ENCODE measurements at places on chromosomes 5 and 9.

- DNase-seq = no peak
Measured at GRCh38 chr5:125298258-125298657, 551.8 kb upstream of the ZNF608 start.

DNA sequence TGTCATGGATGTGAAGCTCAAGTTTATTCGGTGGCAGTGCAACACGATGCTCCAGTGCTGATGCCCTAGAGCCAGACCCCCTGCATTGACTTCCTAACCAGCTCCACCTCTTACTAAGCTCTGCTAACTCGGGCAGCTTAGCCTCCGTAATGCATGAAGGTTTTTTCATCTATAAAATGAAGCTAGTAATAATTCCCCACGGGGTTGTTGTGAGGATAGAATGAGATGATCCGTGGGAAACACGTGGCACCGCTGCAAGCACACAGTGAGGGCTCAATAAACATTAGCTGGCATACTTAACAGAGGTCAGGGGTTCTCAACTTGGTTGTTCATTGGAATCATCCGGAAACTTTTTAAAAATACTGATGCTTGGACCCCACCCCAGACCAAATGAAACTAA is 6.8 kb downstream of the ENC1 start:
- DNase-seq = no peak

DNA sequence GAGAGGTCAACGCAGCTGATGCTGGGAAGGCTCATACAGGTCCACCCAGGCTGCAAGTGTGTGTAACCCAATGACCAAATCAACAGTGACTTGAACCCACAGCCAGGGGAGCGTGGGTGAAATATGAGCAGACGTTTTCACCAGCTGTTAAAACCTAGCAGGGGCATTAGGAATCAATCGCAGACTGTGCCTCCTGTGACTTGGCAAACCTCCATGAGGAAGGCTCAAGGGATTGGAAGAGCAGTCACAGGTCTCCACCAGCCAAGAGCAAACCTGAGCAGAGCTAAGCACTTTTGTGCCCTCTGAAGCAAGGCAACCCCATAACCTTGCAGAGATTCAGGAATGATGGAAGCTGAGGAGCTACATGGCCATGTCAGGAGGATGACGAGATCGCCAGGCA is 25.5 kb downstream of the INSYN2B start:
- no peak for DNase-seq

GRCh38 chr5:136040746-136041415 is 12.1 kb downstream of the TGFBI start:
- DNase-seq = no peak

- no peak for DNase-seq
Measured at GRCh38 chr5:95915999-95916686, 45.5 kb downstream of the ELL2 start.

DNA sequence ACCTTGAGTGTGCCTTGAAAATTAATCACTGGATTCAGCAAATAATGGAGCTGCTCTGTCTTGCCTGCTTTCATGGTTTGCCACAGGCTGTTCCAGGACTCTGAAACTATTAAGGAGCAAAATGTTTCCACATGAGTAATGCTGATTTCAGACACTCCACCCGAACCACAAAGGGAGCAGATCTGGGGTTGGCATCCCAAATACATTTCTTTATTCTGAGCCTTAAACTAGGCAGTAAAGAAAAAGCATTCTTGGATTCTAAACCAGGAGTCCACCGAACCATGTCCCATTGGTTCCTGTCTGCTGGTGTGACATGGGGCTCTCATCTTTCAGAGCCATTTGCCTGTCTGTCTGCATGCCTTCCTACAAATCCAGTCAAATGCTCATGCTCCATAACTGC is 10.1 kb upstream of the C1QTNF3 start:
- DNase-seq = no peak

DNA sequence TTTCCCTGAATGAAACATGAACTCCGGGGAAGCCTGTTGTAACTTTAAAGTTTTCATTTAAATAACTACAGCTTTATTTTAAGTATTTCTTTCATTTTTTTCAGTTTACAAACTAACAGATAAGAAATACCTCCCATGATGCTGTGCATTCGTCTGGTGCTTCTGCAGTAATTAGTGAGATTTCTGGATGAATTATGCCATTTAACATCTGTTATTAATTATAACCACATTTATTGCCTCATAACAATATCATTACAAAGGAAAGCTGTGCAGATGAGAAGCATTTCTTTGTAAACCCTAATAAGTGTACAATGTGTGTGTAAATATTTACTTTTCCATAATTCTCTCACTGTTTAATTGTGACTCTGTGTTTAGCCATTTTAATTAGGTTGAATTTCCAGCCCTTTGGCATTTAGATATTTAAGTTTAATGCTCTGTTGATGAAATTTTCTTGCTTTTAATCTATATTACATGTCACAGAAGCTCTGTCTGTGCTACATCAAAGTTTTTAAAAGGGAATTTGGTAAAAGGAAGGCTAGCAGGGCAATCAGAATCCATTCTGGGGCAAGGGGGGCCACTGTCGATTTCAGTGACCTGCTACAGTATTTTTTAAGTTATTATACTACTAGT is 418.0 kb downstream of the SPATA31D1 start:
- no peak for DNase-seq

- DNase-seq = no peak
Measured at GRCh38 chr5:96807075-96807654, 580 bp downstream of the ERAP1 start.

GRCh38 chr9:124038239-124038638 is 26.7 kb downstream of the LHX2 start:
- DNase-seq = no peak
